ENCODE measurements at places on chromosomes 16 and 17.

GRCh38 chr16:24734382-24734781, 4.9 kb downstream of the TNRC6A start:
- no peak for DNase-seq

- no peak for DNase-seq
These were observed 345 bp downstream of the TSC2 start for GRCh38 chr16:2048116-2048543.

DNA sequence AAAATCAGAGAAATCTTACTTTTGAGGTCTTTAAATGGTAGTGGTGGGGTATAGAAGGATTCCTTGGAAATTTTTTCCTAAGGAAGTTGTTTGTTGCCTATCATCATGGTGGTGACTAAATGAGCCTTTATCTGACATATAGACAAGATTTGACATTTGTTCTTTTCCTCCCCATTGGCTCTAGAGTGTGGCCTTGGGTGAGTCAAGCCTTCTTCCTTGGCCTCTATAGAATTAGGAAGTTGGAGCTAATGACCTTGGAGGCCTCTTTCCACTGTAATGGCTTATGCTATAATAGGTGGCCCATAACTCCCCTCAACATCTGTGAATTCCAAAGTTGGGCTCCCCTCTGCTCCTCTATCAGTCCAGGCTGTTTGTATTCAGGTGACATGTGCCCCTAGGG, 79.1 kb upstream of the HNF1B start:
- no peak for DNase-seq

DNA sequence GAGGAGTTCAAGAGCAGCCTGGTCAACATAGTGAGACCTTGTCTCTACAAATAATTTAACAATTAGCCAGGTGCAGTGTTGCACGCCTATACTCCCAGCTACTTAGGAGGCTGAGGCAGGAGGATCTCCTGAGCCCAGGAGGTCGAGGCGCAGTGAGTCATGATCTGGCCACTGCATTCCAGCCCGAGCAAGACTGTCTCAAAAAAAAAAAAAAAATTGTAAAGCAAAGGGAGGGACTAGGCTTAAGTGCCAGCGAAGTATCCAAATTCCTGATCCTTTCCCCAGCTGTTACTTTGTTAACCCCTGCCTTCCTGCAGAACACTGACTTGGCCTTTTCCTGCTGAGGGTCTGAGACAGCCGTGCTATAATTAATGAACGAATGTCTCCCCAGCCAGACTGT, 2.7 kb downstream of the GDPD3 start:
- no peak for DNase-seq

- no peak for DNase-seq
These were observed 15.4 kb upstream of the CLEC18A start for GRCh38 chr16:69935740-69936139.

DNA sequence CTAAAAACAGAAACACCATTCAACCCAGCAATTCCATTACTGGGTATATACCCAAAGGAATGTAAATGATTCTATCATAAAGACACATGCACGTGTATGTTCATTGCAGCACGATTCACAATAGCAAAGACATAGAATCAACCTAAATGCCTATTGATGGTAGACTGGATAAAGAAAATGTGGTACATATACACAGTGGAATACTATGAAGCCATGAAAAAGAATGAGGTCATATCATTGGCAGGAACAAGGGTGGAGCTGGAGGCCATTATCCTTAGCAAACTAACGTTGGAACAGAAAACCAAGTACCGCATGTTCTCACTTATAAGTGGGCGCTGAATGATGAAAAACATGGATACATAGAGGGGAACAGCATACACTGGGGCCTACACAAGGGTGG, 77.2 kb upstream of the MYOCD start:
- no peak for DNase-seq

GRCh38 chr17:27504188-27504995, 48.1 kb downstream of the KSR1 start:
- DNase-seq: no peak

DNA sequence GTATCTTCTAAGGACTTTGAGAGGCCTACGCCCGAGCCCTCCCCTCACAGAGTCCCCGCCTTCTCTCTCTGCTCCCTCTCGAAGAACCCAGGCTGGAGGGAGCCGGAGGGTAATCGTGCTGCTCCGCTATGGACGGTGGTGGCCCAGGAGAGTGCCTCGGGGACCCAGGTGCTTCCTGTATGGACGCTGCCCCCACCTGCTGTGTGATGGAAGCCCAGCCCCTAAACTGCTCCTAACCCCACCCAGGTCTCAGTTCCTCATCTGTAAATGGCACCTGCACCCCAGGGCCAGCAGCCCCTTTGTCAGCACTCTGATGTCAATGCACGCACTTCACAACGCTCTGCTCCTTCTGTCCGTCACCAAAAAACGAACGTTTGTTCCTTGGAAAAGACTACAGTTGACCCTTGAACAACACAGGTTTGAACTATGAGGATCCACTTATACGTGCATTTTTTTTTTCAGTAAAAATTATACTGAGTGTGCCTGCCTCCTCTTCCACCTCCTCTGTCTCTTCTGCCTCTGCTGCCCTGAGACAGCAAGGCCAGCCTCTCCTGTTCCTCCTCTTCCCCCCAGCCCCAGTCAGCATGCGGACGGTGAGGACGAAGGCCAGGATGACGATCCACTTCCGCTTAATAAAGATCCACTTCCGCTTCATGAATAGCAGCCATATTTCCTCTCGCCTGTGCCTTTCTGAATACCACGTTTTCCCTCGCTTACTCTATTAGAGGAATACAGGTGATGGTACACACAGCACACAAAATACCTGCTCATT, 118.3 kb downstream of the BANP start:
- no peak for DNase-seq

GRCh38 chr16:85571813-85572619, 41.1 kb upstream of the GSE1 start:
- no peak for DNase-seq

GRCh38 chr16:89475144-89475543, 15.2 kb downstream of the ANKRD11 start:
- peak; percentile 62 for DNase-seq

GRCh38 chr17:78921437-78921971, 3.7 kb downstream of the TIMP2 start:
- DNase-seq: no peak

DNA sequence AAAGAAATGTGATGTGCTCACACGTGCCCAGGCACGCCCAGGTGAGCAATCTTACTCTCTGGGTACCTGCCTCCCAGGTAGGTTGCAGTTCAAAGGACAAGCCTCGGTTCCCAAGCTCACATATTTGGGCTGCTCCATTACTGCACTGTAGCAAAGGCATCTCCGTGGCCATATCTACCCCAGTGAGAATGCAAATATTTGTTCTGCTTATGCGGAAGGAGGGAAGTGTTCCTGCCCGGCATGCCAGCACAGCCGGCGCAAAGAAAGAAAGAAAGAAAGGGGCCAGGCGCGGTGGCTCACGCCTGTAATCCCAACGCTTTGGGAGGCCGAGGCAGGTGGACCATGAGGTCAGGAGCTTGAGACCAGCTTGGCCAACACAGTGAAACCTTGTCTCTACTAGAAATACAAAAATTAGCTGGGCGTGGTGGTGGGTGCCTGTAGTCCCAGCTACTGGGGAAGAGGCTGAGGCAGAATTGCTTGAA, 30.7 kb downstream of the SLC43A2 start:
- peak; percentile 3 for DNase-seq

- peak; percentile 94 for DNase-seq
These were observed at the start of gene ATMIN for GRCh38 chr16:81035398-81035974. Gene ATMIN (plus strand): TSS chr16:81035842. CDS start chr16:81035871, 29 bp downstream.

DNA sequence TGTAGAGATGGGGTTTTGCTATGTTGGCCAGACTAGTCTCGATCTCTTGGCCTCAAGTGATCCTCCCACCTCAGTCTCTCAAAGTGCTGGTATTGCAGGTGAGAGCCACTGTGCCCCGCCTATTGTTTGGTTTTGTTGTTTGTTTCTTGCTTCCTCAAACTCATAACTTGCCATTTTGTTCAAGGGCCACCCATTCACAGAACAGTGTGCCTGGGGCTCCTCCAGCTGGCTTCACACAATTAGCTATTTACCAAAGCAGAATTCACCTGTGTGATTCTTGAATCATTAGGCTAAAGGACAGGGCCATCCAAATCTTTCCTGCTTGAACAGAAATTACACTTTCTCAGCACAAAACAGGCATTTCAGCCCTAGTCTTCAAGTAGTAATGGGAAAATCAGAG, 7.2 kb downstream of the ABHD15 start:
- no peak for DNase-seq

DNA sequence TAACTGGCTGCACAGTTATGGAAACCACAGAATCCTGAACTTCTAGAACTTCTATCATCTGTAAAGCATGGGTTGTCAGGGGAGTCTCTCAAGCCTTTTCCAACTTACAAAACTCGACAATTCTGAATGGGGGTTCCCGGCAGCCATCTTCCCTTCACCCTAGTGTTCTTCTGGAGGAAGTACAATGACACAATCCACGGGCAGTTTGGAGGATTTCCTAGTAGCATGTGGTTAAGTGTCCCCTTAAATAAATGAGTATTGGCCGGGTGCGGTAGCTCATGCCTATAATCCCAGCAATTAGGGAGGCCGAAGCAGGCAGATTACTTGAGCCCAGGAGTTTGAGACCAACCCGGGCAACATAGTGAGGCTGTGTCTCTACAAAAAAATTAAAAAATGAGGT, 2.1 kb downstream of the SLC16A6 start:
- DNase-seq: peak; percentile 59

- no peak for DNase-seq
These were observed 26.8 kb downstream of the SGSM2 start for GRCh38 chr17:2363851-2364762.

- no peak for DNase-seq
These were observed 142.8 kb downstream of the PRKCA start for GRCh38 chr17:66445229-66445628.

- DNase-seq: peak; percentile 94
These were observed 5.3 kb upstream of the CDR2L start for GRCh38 chr17:74981979-74982662.

DNA sequence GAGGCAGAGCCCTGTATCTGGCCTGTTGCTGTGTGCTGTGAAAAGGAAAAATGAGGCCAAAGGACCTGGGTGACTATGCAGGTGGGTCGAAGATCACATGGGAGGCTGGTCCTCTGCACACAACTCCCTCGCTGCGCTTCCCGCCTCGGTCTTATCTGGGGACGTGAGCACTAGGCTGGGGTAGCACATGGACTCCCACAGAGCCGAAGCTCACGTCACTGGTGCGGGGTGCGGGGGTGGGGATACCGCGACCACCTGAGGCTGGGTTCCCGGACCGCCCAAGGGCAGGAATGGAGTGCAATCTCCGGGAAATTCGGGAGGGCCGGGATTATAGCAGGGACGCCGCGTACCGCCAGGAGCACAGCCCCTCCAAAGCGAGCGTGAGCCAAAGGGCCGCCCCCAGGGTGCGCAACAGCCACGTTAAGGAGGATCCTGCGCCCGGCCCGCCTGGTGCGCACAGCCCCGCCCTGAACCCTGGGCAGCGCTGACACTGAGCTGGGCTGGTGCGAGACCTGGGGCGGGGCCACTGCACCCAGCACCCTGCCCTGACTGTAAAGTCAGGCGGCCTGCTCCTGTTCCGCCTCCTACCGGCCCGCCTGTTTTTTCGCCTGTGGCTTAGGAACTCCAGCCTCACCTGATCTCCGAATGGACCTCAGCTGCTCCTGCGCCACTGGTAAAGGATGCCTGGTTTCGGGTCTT, 4.8 kb downstream of the MT1A start:
- peak; percentile 79 for DNase-seq

- DNase-seq: peak; percentile 75
These were observed 30.1 kb downstream of the PRKCB start for GRCh38 chr16:23865853-23866252.

Measured in GM23338 (cell line).